ENCODE measurements at places on chromosomes 11 and 22.
A peak's percentile ranks its signal among the peaks of the same experiment; 100 is the strongest.

DNA sequence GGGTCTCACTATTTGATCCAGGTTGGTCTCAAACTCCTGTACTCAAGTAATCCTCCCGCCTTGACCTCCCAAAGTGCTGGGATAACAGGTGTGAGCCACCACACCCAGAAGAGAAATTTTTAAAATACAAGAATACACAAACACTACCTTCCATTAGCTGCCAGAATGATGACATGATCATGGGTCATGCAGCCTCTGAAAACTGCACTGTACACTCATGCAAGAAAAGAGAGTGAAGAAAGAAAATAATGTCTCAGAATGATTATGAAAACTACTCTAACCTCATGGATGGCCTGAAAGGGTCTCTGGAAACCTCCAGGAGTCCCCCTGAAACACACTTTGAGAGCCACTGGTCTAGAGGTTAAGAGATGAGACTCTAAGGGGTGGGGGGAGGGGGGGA, 18.8 kb downstream of the VPS37C start:
- DNase-seq, result no peak

DNA sequence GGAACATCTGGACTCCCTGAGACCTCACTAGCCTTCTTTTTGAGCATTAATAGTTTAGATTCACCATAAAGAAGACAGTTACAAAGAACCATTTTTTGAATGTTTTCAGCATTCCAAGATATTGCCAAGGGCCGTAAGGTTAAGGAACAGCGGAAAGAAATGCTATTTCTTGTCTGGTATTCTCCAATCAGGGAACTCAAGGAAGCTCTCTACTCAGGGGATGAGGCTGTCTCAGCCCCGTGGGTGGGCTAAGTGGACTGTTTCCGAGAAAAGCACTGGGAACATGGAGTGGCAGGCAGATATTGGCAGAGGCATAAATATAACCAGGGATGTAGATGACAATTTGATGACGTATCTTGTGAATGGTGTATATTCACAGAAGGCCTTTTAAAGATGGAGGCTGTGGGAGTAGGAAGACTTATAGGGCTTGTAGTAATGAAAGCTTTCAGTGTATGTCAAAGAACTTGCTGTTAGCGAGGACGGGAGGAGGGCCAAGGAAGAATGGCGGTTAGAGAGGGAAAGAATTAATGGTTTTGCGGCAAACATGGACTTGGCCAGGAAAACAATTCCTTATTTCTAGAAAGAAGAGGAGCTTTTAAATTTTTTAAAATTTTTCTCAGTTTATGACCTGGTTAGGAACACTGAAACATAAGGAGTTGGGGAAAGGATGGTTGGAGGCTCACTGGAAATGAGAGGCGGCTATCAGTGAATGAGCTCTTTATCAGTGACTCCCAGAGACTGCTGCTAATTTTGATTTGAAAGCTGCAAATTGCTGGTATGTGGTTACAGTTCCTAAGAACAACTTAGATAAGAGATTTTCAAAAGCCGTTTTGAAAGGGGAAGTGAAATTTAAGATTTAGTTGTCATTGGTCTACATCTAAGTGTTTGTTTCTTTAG, 64.6 kb downstream of the ST3GAL4 start:
- DNase-seq, result no peak

DNA sequence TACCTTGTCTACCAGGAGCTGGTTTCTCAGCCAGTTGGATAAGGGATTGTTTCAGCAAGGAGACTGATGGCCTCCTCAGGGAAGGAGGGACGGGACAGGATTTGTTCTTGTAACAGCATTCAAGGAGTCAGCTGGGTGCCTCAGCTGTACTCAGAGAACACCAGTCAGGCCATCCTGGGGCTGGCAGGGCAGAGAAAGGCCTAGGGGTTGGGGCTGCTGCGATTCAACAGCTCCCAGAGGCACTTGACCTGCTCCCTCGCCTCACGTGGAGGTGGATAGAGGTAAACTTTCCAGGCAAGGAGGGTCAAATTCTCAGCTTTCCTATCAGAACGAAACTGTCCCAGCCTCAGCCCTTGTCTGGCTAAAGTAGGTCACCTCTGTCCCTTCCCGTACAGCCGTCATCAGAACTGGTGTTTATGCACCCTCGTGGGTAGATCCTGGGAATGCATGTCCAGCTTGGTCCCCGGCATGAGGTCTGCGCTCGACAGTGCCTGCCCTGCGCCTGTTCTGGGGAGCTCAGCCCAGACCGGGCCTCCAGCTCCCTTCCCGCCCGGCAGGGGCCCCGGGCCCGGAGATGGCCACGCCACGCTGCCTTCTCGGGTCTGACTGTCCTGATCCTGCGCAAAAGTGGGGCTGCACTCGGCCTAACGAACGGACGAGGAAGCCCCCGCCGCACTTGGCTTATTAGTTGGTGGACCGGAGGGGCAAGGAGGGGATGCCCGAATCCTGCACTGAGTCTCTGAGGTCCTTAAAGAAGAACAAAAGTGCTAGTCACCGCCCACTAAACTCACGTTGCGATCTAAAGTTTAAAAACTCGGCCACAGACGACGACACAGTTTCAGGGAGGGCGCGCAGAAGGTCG, 762 bp upstream of the CCDC134 start:
- DNase-seq, result peak; percentile 16

GRCh38 chr11:115078461-115079438, 400.4 kb downstream of the NXPE2 start:
- DNase-seq, result no peak

Data from stimulated activated CD4-positive, alpha-beta T cell treated with anti-CD3 and anti-CD28 coated beads, Interleukin-1b, Interleukin-23, amount 100 ng/mL, for 48 hours (primary cell).